ENCODE measurements at places on chromosomes 12 and 14. TPM values are rescaled to one million over a fixed set of nuclear protein-coding genes. Genes with fewer than 3 reads are reported as not detected.

SLC39A2 gene
- 0.05 TPM for total RNA-seq

SIX6 gene
- total RNA-seq, result not detected

ARHGAP9 gene
- total RNA-seq, result 3.3 TPM

NYNRIN gene
- 0.03 TPM for total RNA-seq

PTGDR gene
- total RNA-seq, result not detected

CIROP gene
- not detected for total RNA-seq

TAS2R13 gene
- total RNA-seq, result 0.13 TPM

IRAK3 gene
- not detected for total RNA-seq

- DNase-seq, result no peak
Measured at GRCh38 chr12:124816295-124816854, 47.3 kb downstream of the SCARB1 start.

- peak; percentile 15 for DNase-seq
Measured at GRCh38 chr14:91154851-91155625, 41.2 kb downstream of the DGLUCY start.

DNA sequence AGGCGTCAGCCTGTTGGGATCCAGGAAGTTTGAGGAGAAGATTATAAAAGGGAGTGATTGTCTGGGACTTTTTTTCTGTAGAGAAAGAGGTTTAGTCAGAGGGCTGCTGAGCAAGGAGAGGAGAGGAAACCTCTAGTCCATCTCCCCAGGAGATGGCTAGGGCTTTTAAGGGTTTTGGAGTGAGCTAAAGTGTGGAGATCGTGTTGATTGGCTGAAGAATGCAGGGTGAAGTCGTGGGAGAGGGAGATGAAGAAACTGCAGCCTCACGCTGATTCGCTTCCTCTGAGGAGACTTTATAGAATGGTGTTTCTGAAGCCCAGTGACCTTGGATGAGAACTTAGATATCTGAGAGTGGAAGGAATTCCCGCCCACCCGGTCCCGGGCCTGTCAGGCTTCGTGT lies 193.7 kb upstream of the PWP1 start:
- DNase-seq, result peak; percentile 47

- DNase-seq, result no peak
Measured at GRCh38 chr12:52023976-52024688, 17.4 kb downstream of the TAMALIN start.

GRCh38 chr14:52563120-52563519 lies 10.5 kb downstream of the GPR137C start:
- DNase-seq, result peak; percentile 73

DNA sequence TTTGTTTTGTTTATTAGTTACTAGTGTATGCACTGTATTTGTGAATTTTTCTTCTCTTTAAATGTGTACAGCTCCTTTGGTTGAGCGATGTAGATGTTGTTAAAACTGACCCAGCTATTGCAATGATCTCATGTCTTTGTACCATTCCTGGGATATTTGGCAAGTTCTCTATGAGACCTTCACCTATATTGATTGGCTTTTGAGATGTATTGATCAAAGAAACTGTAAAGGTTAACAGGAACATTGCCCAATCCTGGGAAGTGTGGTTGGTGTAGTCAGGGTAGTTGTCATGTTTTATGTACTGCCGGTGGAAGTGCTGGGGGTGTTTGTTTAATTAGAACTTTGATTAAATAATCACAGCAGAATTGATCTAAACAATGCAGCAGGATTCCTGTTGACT lies 43.1 kb downstream of the ACSS3 start:
- DNase-seq, result no peak

- DNase-seq, result peak; percentile 61
Measured at GRCh38 chr12:32455607-32456071, 56.3 kb downstream of the FGD4 start.

GRCh38 chr14:55348766-55349453 lies 62.7 kb downstream of the ATG14 start:
- DNase-seq, result no peak

- DNase-seq, result no peak
Measured at GRCh38 chr12:90173499-90174197, 465.0 kb upstream of the ATP2B1 start.

GRCh38 chr12:61098031-61098580 lies 1162.1 kb upstream of the USP15 start:
- DNase-seq, result no peak

DNA sequence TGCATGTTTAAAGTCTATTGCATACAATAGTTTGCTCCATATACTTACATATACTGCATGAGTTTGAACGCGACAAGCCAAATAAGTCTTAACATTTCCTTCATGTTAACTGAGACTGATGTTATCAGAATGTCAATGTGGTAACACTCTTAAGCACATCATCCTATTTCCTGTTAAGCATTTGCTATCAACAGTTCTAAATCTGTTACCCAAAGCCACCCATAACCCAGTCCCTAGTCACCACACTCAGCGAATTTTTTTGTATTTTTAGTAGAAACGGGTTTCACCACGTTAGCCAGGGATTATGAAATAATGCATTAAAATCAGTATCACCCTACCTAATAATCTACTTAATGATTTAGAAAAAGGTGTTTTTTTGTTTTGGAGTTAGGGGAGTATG lies 39.4 kb downstream of the HNRNPC start:
- no peak for DNase-seq

- DNase-seq, result no peak
Measured at GRCh38 chr12:130832561-130833209, 6.4 kb downstream of the STX2 start.

DNA sequence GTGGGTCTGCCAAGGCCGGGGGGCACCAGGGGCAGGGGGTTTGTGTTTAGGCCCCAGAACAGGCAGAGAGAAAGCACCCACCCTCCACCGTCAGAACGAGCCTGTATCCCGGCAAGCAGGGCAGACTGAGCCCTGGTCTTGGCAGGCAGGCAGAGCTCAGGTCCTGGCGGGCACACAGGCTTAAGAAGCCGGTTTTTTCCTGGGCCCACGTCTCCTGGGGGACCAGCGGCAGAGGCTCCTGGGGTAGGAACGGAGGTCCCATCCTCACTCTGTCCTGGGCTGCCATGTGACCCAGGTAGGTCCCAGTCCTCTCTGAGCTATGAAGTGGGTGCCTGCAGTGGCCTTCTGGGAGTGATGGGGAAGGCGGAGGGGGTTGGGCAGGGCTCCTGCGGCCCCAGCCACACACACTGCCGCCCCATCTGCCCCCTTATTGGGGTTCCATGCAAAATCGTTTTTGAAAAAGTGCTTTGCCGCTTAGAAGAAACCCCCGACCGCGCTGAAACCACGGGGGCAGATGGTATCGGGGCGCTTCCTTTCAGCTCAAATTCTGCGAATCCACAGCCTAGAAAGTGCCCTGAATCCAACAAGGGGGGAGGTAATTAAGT lies 24.2 kb downstream of the SH2B3 start:
- no peak for DNase-seq
